Heart left ventricle (tissue), 16 donors: ENCODE measurements at places on chromosomes 3 and 15. TPM values are rescaled to one million over a fixed set of nuclear protein-coding genes. Genes with fewer than 3 reads are reported as not detected.

Gene HIGD2B
- not detected for polyA plus RNA-seq

GRCh38 chr3:151479452-151479851 is 18.6 kb upstream of the IGSF10 start:
- DNase-seq, result no peak

- DNase-seq, result no peak
Observed at GRCh38 chr15:43118829-43119228, 13.0 kb upstream of the UBR1 start.

DNA sequence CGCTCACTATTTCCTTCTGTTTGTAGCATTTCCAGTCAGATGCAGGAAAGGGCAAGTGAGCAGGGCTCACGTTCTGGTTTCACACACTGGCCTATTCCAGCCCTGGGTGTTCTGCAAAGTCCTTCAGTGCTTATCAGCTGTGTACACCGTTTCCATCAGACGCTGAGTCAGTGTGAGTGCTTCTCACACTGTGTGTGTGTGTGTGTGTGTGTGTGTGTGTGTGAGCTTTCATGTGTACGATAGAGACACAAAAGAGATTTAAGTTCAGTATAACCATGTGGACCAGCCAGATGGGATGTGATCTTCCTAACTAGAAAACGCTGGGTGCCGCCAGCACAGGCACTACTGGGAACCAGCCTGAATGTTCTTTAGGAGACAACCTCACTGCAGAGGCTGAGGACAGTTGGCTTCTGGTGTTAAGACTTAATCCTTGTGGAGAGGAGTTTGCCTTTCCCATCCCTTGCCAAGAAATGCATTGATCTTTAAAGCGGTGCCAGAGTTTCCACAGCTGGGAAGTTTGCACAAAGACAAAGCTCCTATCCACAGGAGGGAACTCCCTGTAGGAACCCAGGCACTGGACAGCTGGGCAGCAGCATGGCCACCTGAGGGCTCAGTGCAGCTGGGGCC is 3.9 kb upstream of the CHSY1 start:
- DNase-seq, result peak; percentile 58

Gene C3orf70
- polyA plus RNA-seq, result 0.75 TPM

DNA sequence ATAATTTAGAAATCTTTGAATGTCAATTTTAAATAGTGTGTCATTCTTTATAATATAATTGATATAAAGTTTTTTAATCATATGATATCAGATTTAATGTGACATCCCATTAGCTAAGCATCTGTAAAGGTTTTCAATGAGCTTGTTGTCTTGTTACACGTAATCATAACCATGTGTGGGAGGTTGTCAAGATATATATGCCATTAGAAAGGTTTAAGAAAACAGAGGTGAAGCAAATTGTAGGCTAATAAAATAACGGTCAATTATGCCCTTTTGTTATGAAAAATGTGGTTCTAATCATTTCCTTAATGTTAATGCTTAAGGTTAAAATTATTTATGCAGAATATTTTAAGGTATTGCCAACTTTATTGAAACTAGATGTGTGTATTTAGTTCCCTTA is 56.3 kb downstream of the RSRC1 start:
- no peak for DNase-seq

Gene PLSCR1
- polyA plus RNA-seq, result 23.0 TPM
